ENCODE measurements at places on chromosomes 16 and 17.

DNA sequence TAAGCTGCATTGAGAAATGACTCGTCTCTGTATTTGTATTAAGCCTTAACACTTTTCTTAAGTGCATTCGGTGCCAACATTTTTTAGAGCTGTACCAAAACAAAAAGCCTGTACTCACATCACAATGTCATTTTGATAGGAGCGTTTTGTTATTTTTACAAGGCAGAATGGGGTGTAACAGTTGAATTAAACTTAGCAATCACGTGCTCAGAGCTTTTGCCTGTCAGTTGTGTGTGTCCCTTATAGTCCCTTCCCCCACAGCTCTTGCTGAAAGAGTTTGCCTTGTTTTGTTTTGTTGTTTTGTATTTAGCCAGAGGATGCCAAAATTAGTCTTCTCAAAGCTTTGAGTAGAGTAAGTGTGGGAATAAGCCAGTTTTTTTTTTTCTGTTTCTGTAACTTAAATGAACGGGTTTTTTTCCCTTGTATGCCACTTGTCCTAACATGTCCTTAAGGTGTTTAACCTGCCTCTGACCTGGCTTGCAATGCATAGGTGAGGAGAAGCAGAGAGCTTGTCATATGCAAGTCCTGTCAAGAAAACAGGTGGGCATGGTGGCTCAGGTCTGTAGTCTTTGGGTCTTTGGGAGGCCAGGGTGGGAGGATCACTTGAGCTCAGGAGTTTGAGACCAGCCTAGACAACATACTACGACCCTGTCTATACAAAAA is 4.6 kb upstream of the MAPK8IP3 start:
- no peak for DNase-seq

GRCh38 chr17:2928294-2928890 is 132.2 kb downstream of the RAP1GAP2 start:
- no peak for DNase-seq

- no peak for DNase-seq
Observed at GRCh38 chr16:27742333-27742732, 192.4 kb downstream of the KATNIP start.

DNA sequence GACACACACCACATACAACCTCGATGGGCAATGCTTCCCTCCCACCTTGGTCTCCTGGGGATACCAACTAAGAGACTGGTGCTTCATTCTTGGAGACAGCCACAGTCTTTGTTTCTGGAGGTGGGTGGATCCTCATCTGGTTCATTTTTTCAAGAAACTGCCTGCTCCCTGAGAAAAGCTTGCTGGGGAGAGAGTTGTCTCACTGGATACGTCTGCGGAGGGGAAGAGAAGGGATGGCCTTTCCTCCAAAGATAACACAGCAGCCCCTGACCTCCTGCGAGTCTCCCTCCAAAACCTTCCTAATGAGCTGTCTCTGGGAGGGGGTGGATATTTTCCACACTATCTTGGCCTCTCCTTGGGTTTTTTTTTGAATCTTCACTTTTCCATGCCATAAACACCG is 221.2 kb downstream of the SOX9 start:
- no peak for DNase-seq

DNA sequence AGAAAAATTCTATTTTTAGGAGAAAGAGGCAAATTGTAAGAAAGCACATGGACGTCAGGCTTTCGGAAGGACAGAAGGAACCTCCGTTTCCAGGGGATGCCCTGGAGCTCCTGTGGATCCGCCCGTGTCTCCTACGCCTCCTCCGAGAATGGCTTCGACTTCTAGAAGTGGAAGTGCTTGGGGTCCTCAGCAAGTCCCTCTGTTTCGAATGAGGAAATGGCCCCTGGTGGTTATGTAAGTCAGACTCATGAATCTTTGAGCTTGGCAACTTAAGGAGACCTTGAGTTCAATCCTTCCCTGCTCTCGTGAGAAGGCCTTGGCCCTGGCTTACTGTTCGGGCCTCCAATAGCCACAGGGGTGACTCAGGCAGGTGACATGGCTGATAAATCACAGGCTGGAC is 38.9 kb downstream of the COX4I1 start:
- no peak for DNase-seq

All from CMK (cell line).